ENCODE measurements at places on chromosomes 3 and 15. TPM values are rescaled to one million over a fixed set of nuclear protein-coding genes. Genes with fewer than 3 reads are reported as not detected.

- no peak for DNase-seq
Observed at GRCh38 chr3:146542978-146543377, 1.4 kb downstream of the PLSCR1 start.

SLC41A3 gene
- total RNA-seq: 57.3 TPM

DNA sequence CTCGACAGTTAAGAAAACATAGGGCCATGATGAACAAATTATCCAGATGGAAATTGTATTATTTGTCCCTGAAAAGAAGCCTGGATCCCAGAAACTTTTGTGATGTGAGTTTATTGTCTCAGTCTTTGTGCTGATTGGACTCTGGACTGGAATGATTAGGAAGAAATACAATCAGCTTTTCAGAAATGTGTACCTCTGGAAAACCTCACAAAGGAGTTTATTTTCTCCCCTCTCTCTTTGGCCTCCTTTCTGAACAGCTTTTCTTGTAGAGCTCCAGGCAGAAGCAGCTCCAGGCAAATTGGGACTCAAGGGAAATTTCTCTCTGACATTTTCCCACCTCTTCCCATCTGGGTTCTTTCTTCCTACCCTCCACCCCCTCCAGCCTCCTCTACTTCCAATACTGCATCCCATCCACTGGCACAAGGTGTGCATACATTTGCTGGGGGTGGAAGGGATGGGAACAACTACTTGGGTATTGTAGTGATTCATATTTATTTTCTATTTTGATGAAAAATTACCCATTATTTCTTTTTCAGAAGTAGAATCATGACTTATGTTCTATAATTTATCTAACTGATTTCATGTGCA is 119.7 kb downstream of the CD47 start:
- DNase-seq: no peak

DNA sequence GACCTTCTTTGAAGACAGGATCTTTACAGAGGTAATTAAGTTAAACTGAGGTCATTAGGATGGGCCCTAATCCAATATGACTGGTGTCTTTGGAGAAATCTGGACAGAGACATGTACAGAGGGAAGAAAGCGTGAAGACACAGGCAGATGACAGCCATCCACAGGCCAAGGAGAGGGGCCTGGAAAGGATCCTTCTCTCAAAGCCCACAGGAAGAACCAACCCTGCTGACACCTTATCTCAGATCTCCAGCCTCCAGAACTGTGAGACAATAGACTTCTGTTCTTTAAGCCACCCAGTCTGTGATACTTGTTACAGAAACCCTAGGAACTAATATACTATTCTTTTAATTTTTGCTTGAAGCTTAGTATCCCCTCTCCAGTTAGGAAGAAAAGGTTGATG is 74.2 kb downstream of the WDR76 start:
- no peak for DNase-seq

- peak; percentile 82 for DNase-seq
Observed at GRCh38 chr15:39908186-39908585, 11.9 kb downstream of the GPR176 start.

STRIT1 gene
- not detected for total RNA-seq

NAA50 gene
- 218 TPM for total RNA-seq

DNA sequence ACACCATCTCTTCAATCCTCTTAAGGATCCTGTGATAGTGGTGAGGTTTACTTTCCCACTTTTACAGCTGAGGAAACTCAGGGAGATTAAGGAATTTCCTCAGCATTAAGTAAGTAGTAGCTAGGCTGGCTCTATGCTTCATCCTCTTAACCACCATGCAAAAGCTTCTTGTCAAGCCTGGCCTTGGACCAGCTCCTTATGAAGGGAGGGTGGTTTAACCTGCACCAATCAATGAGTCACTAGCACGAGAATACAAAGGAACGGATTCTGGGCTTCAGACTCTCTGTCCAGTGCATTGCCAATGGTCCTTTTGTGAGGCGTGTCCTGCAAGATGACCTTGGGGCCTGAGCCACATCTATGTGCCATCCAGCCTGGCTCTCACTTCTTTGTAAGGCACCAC is 202.0 kb upstream of the CFAP20DC start:
- DNase-seq: peak; percentile 84

DNA sequence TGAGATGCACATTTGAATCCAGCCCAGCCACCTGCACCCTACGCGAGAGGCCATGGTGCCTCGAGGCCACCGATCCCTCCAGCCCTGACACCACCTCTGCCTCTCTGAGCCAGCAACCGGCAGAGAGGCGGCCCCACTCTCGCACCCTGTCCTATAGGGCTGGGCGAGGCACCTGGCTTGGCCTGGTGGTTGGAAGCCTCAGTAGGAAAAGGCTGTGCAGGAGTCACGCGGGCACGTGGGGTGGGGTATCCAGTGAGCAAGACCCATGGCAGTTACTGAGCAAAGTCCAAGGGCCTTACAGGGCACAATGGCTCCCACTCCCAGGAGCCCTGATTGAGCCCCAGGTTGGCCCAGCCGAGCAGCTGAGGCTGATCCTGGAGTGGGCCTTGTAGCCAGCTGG is 12.4 kb upstream of the DUSP7 start:
- no peak for DNase-seq

GRCh38 chr3:46488735-46489361 is 8.9 kb upstream of the RTP3 start:
- DNase-seq: peak; percentile 81

SEMA3G gene
- not detected for total RNA-seq

- no peak for DNase-seq
Observed at GRCh38 chr15:57646087-57646486, 54.4 kb downstream of the MYZAP start.

GRCh38 chr3:9064251-9064650 is 101.0 kb upstream of the RAD18 start:
- DNase-seq: no peak

DNA sequence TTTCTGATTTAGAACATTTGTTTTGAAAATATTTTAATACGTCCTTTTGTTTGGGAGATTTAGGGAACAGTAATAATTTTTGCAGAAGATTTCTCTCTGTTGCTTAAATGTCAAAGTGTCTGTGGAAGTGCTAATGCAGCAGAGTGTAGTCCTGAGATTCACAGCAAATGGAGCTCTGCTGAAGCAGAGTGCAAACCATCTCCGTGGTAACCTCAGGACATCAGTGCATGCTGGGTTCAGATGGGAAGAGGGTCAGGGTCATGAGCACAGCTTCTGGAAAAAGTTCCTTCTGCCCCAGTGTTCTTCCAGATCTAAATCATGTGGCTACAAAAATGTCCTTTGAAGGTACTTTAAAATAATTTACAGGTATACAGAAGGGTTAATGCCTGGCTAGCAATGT is 39.9 kb upstream of the SLC9A9 start:
- no peak for DNase-seq

GRCh38 chr3:31247850-31248562 is 284.7 kb upstream of the STT3B start:
- peak; percentile 31 for DNase-seq
